Activated naive CD4-positive, alpha-beta T cell treated with anti-CD3 and anti-CD28 coated beads for 36 hours (primary cell): ENCODE measurements at places on chromosomes 3 and 15. TPM values are rescaled to one million over a fixed set of nuclear protein-coding genes. Genes with fewer than 3 reads are reported as not detected.

GRCh38 chr3:192220915-192221314 is 506.4 kb downstream of the FGF12 start:
- no peak overlapping the region for H3K4me3 ChIP-seq
- no peaks in the 10 kb centered on the region for H3K4me1 ChIP-seq
- no peaks in the 10 kb centered on the region for H3K27me3 ChIP-seq
- no peak overlapping the region for H3K27ac ChIP-seq

- peaks cover 3% of the 10 kb centered on the region for H3K27me3 ChIP-seq
- H3K4me1 ChIP-seq, result no peaks in the 10 kb centered on the region
- DNase-seq, result no peak
- H3K27ac ChIP-seq, result no peak overlapping the region
- H3K4me3 ChIP-seq, result no peak overlapping the region
Observed at GRCh38 chr15:100721758-100722550, 119.6 kb downstream of the ASB7 start.

Gene PROS1
- 0.55 TPM for total RNA-seq

Gene LRRC2
- total RNA-seq, result not detected
